ENCODE measurements at places on chromosomes 7 and 10.

DNA sequence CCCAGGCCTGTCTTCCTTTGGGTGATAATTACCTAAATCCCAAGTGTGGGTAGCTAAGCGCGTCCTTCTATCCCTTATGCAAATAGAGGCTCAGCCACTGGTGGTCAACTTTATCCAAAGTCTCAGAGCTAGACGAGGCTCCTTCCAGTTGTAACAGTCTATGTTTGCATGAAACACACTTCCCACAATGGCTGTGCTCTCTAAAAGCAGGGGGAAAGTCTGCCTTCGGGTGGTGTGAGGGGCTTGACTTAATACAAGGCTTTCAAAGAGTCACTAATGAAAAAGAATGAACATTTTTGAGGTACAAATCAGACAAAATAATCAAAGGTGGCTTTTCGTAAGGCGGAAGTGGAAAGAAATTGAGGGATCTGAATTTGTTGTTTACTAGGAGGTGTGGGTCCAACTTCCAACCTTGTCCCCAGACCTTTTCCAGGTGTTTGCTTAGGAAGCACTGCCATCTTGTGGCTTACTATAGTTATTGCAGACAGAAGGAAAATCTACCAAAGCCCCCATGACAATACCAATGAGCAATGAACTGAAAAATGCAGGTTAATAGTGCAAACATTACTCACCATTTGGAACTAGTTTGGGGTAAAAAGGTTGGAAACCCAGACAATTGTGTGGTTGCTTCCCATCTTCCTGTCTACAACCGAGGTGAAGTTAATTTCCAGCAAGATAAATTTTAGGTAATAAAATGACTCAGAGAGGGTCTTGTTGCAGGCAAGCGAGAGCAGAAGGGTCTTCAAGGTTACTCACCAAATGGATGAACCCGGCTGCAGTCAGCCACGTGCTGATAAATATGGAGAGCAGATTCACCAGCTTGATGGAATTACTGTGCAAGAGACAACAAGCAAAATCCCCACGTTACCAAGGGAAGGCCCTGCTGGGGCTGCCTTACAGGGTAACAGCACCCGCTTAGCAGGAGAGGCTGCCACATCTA is 525.7 kb downstream of the KCNMA1 start:
- DNase-seq = peak; percentile 99

DNA sequence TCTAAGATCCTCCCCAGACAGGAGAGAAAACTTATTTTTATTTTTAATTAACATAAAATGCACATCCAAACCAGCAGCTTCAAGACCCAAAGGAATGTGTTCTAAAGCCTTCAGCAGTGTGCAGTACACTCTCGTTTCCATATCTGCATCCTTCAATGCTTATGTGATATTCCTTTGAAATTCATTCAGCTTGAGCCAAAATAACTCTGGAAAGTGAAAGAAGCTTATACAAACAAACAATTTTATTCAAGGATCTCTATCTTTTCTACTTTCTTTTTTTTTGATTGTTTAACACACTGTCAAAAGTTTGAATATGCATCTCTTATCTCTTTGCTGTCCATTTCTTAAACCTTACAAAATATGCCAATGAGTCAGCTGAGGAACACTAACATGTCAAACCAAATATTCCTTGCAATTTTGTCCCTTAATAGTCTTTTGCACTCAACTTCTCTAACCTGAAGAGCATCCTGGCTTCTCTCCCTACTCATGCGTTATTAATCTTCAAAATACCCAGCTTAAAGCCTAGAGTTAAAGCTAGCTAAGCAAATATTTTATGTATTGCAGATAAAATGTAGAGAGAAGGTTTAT is 124.3 kb downstream of the THSD7A start:
- no peak for DNase-seq

DNA sequence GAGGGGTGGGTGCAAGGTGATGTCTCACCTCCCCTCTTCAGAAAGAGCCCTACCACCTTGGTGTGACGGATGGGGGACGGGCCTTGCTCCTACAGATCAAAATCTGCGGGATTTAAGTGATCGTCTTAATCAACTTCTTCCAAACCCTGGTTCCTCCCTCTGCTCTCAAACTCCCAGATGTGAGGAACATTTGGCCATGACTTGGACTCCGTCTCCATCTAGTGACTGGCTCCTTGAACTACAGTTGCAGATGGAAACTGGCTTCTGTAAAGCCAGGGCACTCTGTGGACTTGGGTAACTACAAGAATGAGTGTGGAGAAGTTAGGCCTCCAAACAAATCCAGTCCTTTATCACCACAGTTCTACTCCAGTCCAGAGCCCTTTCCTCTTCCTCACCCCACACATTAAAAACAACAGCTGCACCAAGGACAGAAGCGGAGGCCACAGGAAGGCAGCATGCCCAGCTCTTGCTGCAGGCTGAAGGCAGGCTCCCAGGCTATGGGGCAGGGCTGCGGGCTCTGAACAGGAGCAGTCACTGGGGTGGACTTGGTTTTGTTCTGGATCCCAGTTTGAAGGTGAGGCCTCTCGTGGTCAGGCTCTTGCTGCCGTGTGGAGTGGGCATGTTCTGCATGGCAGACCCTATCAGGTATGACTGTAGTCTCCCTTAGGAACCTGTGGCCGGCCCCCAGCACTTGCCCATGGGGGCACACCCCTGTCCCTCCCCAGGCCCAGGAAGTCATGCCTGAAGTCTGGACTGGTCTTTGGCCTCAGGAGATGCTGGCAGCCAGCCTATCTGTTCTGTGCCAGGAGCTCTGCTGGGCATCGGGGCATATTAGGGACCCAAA is 79.4 kb downstream of the VWC2 start:
- peak; percentile 74 for DNase-seq

GRCh38 chr7:103121641-103122040 is 27.3 kb downstream of the NAPEPLD start:
- no peak for DNase-seq

- no peak for DNase-seq
Measured at GRCh38 chr7:37211097-37211880, 237.4 kb downstream of the ELMO1 start.
